ENCODE measurements at places on chromosomes 1 and 21. TPM values are rescaled to one million over a fixed set of nuclear protein-coding genes. Genes with fewer than 3 reads are reported as not detected.

- no peak for DNase-seq
Observed at GRCh38 chr1:238223076-238223640, 332.4 kb upstream of the ZP4 start.

The NBL1 gene
- total RNA-seq: 81.2 TPM

GRCh38 chr1:91591175-91591974, 90.7 kb downstream of the CDC7 start:
- DNase-seq: no peak

DNA sequence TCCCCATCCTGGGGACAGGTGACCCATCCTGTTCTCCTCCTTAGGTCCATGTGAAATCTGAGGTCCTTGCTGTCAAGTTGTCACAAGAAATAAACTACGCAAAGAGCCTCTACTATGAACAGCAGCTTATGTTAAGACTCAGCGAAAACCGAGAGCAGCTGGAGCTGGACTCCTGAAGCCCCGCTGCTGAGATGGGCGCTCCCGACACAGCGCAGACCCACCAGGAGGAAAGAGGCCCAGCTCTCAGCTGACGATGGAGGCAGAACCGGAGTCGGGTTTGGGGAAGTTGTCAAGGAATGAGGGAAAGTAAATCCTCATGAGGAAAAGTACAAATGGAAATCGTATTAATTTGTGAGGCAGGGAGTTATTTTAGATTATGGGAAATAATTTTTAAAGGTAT, 109.2 kb downstream of the DHRS3 start:
- DNase-seq: no peak

DNA sequence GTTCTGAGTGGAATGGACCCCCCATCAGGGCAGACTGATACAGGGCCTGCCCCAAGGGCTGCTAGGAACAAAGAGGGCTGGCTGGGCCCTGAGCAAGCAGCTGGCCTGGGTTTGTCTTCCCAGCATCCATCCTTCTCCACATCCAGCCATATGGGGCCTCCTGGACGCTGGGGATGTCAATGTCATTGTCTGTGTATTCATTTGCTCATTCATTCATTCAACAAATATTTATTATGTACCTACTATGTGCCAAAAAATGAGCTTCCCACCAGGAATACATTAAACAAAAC, 15.6 kb upstream of the ECE1 start:
- no peak for DNase-seq
